NCI-H524 treated with DMSO at 0.1 percent for 48 hours (cell line): ENCODE measurements at places on chromosomes 5 and 9.

GRCh38 chr5:17837757-17838156 lies 203.5 kb downstream of the TAF11L14 start:
- no peak for DNase-seq

GRCh38 chr5:11150976-11151375 lies 389.9 kb upstream of the DAP start:
- DNase-seq: no peak

GRCh38 chr5:139605887-139606286 lies 42.3 kb upstream of the CXXC5 start:
- DNase-seq: no peak

GRCh38 chr5:98713027-98713426 lies 60.4 kb upstream of the RGMB start:
- DNase-seq: no peak

GRCh38 chr5:65144136-65144871 lies 337.4 kb downstream of the ADAMTS6 start:
- no peak for DNase-seq

DNA sequence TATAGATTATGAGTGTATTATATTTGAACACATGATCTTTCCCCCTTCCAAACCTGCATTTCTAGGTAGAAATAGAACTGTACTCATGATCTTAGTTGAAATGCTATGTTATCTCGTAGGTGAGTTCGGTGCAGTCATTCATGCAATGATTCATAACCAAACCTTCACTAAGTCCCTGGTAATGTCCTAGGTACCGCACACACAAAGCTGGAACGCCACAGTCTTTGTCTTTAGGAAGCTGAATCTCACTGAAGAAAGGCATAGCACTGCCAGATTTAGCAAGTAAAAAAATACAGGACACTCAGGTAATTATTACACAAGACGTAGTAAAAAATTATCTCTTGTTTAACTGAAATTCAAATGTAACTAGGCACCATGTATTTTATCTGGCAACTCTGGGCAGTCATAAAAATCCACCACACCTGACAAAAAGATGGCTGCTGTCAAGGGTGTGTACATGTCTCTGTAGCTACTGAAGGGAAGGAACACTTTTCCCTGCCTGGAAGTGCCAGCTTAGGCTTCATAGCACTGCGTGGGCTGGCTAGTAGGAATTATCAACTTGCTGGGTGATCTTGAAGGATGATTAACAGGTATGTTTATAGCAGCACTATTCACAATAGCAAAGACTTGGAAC lies 28.0 kb upstream of the TXN start:
- DNase-seq: no peak

DNA sequence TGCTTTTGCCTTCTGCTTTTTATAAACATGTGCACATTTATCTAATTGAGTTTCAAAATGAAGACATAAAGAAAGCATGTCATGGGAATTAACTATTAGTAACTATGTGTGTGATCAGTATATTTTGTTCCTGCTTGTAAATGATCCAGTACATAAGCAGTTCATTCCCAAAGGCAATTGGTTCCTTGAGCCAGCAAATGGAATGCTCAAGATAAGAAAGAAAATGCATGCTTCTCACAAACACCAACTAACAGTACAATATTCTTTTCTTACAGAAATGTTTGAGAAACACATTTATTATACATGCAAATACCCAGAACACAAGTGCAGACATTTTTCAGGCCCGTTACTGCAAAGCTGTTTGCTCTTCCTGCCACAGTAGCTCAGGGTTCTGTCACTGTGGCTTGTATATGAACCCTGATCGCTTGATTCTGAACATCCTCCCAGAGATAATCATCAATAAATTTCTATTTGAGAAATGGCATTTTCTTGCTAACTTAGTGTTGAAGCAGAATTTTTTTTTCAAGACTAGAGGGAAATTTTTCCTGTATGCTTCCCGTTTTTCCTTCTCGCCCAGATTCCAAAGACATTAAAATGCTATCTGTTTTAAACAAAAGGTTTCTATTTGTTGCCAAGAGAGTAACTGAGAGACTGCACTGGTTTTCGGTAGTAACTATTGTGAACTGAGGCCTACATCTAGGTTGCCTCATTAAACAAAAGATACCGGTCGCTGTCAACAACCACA lies 1.9 kb downstream of the GNAQ start:
- DNase-seq: no peak

GRCh38 chr5:157004893-157005551 lies 42.0 kb upstream of the TIMD4 start:
- DNase-seq: no peak

DNA sequence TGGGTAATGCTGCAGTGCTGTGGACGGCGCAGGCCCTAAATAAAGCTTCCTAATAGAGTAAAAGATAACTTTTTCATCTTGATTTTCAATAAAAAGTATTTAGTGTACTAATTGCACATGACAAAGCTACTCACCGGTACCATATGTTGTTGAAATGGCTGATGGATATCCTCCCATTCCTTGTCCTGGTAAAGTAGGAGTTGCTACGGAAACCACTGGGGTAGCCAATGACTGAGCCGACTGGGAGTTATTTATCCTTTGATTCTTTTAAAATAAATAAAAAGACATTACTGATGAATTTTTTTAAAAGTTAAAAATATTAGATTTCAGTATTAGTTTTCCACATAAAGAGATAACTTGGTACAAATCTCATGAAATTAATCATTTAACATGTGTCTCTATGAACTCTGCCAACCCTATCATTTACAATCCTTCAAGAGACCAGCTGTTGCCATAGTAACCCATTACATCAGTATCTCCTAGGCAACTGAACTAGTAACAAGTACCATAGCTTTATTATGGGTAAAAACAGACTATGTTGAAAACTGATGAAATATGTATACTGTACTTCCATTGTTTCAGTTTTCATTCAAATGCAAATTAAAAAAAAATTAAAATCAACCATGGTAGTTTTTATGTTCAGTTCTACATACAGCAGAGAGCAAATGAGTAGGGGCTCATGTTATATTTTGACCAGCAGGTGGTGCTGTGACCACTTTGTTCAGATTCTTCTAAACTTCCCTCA lies 153.7 kb downstream of the MEF2C start:
- DNase-seq: peak; percentile 79

DNA sequence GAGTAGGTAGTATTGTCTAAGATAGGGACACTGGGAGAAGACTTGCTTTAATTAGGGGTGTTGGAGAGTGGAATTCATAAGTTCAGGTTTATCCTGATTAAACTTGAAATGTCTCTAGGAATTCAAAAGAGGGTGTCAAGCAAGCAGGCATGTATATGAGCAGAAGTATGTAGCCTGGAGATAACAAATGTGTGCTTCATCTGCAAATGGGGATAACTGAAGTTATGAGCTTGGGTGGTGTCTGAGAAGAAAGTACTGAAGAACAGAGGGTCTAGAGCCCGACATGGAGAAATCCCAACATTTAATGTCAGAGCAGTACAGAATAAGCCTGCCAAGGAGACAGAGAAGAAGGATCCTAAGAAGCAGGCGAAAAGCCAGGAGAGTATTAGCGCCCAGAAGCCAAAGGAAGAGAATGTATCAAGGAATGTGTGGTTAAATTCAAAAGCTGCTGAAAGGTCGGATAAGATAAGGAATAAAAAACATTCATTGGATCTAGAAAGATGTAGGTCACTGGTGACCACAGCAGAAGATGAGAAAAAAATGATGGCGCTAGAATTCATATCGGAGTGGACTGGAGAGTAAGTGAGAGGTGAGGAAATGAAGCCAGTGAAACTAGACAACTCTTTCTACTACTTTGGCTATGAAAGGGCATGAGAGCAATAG lies 401.5 kb upstream of the PIK3R1 start:
- DNase-seq: no peak

DNA sequence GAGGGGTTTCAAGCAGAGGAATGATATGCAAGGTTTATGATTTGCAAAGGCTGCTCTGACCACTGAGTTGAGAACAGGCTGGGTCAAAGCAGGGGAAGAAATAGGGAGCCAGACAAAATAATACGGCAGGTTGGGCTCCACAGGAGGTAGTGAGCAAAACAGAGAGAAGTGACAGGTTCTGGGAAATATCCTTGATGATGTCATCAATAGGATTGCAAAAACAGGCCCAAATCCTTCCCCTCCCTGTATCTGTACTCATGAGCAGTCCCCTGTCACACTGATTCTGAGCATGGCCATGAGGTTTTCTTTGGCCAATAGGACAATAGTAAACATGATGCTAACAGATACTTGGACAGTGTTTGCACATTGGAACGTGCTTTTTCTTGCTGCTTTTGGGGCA lies 471.8 kb upstream of the BRINP1 start:
- DNase-seq: no peak

DNA sequence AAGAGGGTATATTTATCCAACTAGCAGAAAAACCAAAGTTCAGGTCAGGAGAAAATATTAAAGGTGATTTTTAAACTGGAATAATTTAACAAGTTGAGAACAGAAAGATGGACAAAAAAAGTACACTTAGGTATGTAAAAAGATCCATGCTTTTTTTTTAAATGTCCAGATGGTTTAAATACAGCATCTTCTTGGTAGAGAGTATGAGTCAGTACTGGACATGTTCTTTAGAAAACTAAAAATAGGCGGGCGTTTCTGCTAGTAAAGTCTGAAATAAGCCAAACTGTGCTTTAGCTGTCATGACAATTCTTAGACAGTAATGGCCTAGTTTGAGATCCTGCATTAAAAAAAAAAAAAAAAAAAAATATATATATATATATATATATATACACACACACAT lies 255.9 kb upstream of the ST8SIA4 start:
- DNase-seq: no peak

- no peak for DNase-seq
These were observed 321.7 kb downstream of the SH3GL2 start for GRCh38 chr9:17900606-17901005.

GRCh38 chr5:39452846-39453245 lies 28.1 kb upstream of the DAB2 start:
- no peak for DNase-seq

GRCh38 chr9:121073038-121073437 lies 1.7 kb upstream of the CNTRL start:
- DNase-seq: no peak

DNA sequence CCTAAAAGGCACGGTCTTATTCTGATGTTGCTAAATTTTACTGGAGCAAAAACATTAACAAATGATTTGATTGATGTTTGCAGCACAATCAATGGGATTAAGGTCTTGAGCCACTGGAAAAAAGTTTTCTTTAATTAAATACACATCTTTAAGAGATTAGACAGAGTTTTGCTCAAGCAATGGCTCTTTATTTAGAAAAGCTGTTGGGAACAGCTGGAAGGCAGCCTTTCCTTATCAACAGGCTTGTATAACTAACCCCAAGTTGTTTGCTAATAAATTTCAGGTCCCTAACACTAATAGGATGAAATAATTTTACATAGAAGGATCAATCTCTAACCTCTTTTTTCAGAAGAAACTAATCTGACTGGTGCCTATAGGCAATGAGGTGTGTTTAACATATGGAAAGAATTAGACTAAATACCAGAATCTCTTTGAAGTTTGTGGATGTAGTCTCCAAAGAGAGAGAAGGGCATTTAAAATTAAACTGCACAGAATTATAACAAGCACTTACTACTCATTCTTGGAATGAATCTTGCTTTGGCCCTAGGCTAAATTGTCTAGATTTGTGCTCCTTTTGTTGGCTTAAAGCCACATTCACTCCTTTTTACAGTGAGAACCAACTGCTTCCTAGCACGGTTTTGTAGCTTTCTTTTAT lies 67.3 kb upstream of the TNFAIP8 start:
- DNase-seq: no peak

DNA sequence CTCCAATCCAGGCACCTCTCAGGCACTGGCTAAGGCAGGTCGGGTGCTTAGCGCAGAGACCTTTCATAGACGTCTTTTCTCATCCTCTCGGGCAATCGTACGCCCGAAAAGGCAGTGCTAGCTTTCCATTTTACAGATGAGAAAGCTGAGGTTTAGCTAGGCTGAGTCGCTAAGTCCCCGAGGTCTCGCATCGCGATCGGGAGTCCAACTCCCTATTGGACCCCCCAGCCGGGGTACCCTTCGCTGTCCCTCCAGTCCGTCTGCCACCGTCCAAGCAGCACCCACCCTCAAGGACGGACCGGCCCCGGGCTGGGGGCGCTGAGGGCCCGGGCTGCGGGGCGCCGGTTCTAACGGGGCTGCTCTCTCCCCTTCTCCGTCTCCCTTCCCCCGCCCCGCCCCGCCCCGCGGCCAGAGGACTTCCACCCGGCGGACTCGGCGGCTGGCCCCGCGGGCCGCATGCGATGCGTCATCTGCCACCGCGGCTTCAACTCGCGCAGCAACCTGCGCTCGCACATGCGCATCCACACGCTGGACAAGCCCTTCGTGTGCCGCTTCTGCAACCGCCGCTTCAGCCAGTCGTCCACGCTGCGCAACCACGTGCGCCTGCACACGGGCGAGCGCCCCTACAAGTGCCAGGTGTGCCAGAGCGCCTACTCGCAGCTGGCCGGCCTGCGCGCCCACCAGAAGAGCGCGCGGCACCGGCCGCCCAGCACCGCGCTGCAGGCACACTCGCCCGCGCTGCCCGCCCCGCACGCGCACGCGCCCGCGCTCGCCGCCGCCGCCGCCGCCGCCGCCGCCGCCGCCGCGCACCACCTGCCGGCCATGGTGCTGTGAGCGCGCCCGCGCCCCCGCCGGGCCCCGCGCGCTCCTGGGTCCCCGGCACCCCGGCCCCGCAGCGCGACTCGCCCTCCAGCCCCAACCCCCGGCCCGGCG lies 12.5 kb upstream of the EXOSC2 start:
- peak; percentile 74 for DNase-seq

GRCh38 chr9:78207901-78208300 lies 28.0 kb upstream of the CEP78 start:
- no peak for DNase-seq

GRCh38 chr9:133932633-133933032 lies 59.5 kb downstream of the VAV2 start:
- DNase-seq: no peak

- DNase-seq: no peak
These were observed 19.5 kb downstream of the MAN2A1 start for GRCh38 chr5:109709225-109709624.

DNA sequence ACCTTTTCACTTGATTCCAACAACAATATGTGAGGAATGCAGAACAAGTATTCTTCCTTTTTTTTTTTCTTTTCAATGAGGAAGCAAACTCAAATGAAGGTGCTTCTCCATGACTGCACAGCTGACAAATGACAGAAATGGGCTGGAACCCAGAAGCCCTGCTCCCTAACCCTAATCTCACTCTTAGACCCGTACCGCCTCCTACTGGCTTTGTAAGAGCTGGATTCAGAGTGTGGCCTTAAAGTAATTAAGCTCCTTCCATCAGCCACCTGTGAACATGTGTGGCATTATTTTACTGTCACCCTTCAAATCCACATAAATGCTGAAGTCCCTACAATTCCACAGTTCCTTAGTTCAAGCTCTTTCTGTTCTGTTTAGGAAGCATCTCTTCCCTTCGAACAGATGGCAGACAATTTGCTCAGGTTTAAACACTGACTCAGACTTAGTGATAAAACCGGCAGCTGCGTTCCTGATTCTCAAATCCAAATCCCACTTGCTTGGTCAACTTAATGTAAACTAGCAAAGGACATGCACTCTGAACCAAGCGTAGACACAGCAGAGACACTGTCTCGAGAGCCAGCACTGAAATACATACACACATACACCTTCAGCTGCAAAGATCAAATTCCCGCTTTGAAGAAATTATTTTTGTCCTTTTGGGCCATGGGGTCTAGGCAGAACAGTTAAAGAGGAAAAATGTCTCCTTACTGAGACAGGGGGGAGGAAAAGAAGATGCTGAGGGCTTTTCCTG lies 316.7 kb upstream of the TLE4 start:
- DNase-seq: no peak

- peak; percentile 28 for DNase-seq
These were observed 232.3 kb upstream of the TBCA start for GRCh38 chr5:78008356-78008967.

GRCh38 chr9:113675475-113675941 lies 200.6 kb upstream of the ZNF618 start:
- no peak for DNase-seq

- DNase-seq: no peak
These were observed 28.1 kb downstream of the TSTD2 start for GRCh38 chr9:97604901-97605645.
